ENCODE measurements at places on chromosomes 7 and 10.

GRCh38 chr10:69272624-69273023 is 5.7 kb upstream of the HK1 start:
- no peak for DNase-seq

GRCh38 chr7:38700116-38700515 is 68.9 kb upstream of the AMPH start:
- DNase-seq = no peak

GRCh38 chr10:24983946-24984345 is 31.5 kb upstream of the PRTFDC1 start:
- DNase-seq = no peak

DNA sequence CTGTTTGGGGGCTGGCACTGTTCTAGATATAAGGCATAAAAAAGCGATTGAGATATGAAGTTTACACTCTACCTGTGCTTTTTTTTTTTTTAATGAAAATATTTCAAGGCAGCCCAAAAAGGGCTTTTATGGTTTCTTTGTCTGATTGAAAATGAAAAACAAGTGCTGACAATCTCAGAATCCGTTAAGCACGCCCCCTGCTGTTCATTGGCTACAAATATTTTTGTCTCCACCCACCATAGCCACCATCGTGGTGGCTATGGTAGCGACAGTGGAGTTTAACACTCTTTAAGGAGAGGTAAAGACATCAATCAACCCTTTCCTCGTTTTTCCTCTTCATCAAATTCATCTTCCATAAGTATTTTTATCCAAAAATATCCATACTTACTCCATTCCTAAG is 94.2 kb downstream of the CD36 start:
- no peak for DNase-seq

DNA sequence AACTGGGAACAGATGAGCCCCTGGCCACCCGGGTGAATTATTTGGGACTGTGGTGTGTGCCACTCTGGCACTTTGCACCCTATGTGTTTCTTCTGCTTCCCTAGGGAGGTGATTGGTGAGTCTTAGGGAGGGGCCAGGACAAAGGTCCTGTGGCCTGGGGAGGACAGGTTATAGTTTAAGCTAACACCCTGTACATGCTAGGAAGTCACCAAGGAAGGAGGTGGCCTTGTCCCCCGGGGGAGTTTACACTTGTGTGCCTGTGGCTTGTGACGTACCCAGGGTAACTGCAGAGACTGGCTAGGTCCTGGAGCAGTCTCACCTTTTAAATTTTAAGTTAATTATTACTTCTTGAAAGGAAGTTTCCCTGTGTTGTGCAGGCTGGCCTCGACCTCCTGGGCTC is 196.2 kb downstream of the BAMBI start:
- DNase-seq = no peak

DNA sequence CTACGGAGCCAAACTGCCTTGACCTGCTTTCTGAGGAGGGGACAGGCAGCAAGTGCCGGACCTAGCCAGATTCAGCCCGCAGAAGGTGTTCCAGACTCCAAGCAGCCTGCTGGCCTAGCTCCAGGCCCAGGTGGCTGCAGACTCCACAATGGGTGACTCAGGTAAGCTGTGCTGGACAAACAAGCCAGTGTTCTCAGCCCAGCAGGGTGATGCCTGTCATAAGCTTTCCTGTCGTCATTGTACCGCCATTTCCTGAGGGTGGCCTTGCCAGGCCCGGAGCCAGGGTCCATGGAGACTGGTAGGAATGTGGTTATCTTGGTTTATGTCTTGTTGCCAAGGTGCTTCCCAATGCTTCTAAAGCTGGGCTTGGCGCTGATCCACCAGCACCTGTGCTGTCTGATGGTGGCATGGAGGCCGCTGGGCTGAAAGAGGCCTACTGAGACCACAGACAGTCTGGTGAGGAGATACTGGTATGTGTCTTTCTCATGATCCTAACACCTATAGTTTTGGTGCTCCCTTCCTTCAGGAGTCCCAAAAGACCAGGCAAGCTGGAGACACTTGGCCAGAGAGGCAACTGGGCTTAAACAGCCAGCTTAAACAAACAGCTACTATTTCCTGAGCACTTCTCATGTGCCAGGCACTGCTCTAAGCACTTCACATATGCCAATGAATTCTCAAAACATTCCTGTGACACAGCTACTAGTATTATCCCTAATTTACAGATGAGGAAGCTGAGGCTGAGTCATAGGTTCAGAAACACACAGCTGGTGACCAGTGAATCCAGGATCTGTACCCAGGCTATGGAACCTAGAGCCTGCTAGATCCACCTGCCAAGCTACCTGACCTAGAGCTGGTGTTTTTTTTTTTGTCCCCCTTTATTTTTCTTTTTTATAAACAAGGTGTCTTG is 42.0 kb downstream of the ZC3HC1 start:
- no peak for DNase-seq

- no peak for DNase-seq
Observed at GRCh38 chr10:129631006-129631405, 164.0 kb downstream of the MGMT start.

DNA sequence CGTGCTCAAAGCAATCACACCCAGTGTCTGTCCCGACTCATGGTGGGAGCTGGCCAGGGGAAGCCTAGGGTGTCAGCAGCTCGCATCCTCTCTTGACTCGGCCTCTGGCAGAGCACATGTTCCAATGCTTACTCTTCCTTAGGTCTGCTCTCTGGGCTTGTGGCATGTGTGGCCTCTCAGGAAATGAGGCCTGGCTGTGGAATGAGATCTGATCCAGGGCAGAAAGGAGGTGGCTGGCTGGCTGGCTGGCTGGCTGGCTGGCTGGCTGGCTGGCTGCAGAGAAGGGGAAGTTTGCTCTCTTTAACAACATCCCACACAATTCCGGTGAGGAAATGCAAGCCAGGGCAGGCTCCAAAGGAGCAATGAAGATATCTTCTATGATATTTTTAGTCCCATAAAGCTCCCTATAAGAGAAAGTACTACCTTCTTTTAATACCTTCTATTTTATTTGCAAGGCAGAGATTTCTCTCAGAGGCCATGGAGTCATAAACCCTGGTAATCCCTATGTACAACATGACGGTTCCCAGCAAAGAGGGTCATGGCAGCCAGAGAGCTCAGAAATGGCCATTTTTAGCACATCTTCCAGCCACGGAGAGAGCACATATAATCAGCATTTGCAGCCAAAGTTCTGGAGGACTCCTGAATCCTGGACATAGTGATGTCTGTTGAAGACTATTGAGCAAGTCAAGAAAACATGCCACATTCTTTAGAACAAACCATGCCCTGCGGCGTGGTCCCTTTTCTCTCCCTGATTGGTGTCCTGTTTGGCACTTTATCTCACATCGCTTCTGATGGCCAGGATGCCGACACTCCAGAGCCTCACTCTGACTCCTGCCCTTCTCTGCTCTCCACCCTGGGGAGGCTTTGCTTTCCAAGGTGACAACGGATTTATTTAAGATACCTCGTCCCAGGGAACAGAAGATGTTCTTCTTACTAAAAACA is 153.7 kb downstream of the FANK1 start:
- DNase-seq = no peak

GRCh38 chr7:41979834-41980307 is 257.1 kb downstream of the GLI3 start:
- no peak for DNase-seq

GRCh38 chr10:49498425-49498824 is 40.5 kb downstream of the ERCC6 start:
- DNase-seq = no peak

DNA sequence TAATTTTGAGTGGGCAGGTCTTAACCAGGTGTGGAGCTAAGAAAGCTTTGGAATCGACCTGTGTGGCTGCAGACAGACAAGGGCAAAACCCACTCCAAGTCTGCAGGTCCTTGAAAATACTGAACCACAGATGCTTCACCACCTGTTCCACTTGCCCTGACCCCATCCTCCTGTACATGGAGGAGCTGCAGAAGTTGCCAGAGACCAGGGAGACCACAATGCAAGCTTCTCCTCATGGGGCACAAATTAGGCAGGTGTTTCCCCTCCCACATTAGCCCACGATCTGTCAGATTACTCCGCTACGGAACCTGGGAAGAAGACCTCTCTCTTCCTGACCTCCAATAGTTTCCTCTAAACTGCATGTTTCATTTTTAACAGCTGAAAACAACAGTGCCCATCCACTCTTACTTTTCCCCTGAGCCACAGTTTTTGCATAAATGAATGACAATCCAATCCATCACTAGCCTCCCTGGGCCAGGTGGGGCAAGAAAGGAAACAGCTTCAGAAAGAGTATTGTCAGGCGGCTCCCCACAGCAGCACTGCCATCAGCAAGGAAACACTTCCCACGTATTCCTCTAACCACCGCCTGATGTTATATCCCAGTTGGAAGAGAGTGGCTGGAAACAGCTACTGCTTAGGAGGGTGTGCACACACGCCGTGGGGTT is 141.6 kb downstream of the PRKAG2 start:
- no peak for DNase-seq

Measured in stimulated activated CD8-positive, alpha-beta memory T cell treated with anti-CD3 and anti-CD28 coated beads, Interleukin-12 subunit alpha, Interleukin-12 subunit beta, amount 100 ng/mL, for 1 hour (primary cell).